Activated CD4-positive, alpha-beta T cell treated with anti-CD3 and anti-CD28 coated beads for 1 hour (primary cell): ENCODE measurements at places on chromosomes 1 and 21.

- no peak for DNase-seq
These were observed 16.6 kb upstream of the BMP8A start for GRCh38 chr1:39474810-39475209.

GRCh38 chr1:235299169-235299858 lies 28.7 kb downstream of the ARID4B start:
- DNase-seq: no peak

GRCh38 chr1:160657250-160657781 lies 10.5 kb upstream of the SLAMF1 start:
- no peak for DNase-seq

DNA sequence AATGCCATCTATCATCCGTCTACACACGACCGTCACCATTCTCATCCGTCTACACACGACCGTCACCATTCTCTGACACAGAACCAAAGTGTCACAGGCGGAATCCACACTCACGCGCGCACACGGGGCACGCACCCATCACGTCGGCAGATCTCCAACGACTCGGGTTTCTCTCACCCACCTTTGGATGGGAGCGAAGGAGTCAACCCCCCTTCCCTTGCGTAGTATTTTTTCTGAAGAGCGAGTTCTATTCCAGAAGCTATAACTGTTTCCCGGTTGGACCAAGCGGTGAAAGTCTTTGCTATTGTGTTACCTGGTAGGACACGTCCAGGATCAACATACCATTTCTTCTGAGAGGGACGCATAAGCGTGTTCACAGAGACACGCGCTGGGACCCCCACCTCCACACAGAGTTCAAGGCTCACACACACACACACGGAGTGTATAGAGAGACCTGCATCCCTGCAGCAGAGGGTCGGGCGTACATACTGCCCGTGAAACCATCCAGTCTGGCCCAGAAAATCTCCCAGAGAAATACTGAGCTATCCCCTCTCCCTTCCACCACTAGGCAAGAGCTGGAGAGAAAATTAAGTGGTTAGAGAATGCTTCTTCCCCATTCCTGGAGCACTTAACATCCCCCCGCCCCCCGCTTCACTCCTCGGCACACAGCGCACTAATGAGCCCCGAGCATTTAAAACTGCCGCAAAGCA lies 741 bp downstream of the DUSP10 start:
- DNase-seq: no peak
